ENCODE measurements at places on chromosomes 12 and 14.

DNA sequence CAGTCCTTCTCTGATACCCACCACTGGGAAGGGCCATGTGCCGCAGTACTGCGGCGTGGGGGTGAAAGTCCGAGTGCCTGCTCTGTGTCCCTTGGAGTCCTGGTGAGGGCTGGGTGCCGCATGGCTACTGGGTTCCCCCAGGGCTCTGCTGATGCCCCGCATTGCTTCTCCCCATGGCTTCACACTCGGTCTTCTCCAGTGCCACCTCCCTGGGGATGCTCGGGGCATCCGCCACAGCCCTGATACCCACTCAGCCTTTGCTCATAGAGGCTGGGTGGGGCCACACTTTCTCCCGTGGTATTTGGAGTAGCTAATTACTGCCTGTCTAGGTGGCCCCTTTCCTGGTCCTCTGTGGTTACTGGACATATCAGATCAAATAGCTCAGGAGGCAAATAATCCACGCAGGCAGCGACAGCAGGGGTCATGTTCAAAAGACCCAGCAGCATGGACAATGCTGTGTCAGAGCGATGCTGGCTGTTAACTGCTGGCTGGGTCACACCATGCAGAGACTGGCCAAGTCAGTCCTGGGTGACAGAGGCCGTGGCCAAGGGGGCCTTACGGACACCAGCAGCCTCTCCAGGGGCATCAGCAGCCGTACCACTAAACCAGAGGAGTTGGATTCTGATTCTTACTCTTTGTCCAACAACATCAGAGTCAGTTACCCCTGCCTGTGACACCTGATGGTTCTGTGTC lies 106.5 kb downstream of the ADGRD1 start:
- no peak for DNase-seq

- no peak for DNase-seq
These were observed 220.3 kb downstream of the NELL2 start for GRCh38 chr12:44655846-44656245.

- DNase-seq: no peak
These were observed 41.8 kb upstream of the CLEC14A start for GRCh38 chr14:38297681-38298080.

- no peak for DNase-seq
These were observed 164.5 kb downstream of the CRADD start for GRCh38 chr12:93841671-93842070.

GRCh38 chr12:63752283-63752682 lies 27.4 kb upstream of the RXYLT1 start:
- DNase-seq: peak; percentile 6

- no peak for DNase-seq
These were observed 255.5 kb downstream of the EFCAB11 start for GRCh38 chr14:89699071-89699470.

DNA sequence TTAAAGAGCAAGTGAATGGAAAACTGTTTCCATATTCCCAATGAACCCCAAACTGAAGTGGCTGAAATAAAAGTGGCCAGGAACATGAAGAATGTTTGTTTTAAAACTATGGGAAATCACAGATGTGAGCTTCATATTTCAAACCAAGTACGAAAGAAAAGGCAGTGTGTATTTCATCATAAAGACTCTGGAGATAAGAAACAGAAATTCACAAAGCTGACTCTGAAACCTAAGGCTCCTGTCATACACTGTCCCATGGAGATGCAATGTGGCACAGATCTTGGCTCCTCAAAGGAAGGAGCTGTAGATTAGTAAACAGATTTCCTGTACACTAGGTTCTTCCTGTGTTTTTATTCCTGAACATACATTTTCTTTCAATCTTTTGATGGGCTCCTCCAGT lies 304.4 kb downstream of the MED13L start:
- DNase-seq: no peak

- no peak for DNase-seq
These were observed 279.9 kb downstream of the IPO8 start for GRCh38 chr12:30415777-30416176.
